NCI-H187 (cell line): ENCODE measurements at places on chromosomes 2 and 18.

GRCh38 chr2:38076710-38077430 lies 919 bp upstream of the CYP1B1 start:
- peak; percentile 9 for DNase-seq

DNA sequence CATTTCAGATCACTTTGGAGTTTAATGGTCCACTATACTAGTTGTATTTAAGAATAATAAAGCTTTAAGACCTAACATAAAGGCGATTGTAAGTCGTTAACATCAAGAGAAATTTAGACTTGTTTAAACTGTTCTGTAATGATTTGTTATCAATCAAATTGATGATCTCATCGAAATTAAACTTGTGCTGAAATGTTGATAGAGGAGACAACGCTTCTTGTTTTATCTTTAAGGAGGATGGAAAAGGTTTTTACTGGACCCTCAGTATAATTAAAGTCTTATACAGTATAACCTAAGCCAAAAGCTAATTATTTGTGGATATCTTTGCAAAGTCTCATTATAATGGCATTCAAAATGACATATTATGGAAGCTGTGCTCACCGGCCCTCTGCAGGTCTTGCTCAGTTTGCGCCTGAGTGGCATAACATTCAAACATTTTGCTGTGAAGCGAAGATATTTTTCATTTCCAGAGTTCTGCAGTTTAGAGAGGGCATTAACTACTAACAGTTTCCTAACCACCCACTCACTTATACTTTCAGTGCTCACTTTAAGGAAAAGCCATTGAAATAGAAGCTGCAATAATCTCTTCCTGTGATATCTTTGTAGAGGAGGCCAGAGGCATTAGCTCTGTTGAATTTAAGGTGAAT lies 1.4 kb upstream of the SERTAD2 start:
- DNase-seq: peak; percentile 16

DNA sequence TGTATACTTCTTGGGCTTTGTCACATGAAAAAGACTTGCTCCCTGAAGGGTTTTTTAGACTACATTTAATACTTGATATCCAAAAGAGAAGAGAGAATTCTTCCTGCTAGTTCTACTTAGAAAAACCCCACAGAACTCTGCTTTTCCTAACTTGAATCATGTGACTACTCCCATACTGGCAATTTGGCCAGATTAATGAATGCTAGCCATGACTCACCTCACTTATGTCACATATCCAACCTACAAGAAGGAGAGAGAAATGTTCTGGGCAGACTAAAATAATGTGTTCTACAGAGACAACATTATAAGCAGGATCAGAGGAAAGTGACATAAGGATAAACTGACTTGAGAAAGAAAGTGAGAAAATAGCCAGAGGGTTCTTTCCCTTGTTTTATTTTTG lies 249.3 kb upstream of the GULP1 start:
- DNase-seq: no peak

DNA sequence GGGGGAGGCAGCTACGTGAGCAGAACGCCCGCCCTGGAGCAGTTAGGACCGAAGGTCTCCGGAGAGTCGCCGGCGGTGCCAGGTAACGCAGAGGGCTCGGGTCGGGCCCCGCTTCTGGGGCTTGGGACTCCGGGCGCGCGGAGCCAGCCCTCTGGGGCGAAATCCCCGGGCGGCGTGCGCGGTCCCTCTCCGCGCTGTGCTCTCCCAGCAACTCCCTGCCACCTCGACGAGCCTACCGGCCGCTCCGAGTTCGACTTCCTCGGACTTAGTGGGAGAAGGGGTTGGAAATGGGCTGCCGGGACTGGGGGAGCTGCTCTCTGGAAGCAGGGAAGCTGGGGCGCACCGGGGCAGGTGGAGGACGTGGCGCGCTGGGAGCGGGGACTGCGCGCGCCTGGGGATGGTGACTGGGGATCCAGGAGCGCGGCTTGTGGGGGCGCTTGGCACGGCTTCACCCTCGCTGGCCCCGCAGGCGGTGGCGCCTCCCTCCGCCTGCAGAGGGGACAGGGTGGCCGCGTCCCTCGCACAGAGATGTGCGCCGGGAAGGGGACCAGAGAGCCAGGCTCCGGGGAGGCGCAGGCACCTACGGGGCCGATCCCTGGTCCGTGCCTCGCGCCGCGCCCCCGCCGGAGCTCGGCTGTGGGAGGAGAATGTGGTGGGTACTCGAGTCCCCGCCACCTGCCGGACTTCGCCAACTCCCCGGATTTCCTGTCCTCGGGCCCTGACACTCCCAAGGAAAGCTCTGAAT lies 688 bp downstream of the CDH20 start:
- DNase-seq: no peak

DNA sequence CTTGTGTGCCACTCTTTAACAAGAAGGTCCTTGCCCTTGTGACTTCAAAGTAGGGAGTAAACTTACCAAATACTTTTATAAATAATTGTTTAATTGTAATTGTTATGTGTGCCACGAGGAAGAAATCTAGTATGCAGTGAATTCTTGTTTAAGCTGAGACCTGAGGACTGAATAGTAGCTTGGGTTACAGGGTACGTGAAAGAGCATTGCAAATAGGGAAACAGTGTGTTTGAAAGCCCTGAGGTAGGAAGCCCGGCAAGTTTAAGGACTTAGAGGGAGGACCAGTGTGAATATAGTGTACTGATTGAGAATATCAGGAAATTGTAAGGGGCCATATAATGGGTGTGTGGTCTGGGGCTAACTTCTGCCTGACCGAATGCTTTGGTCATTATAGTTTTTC lies 26.2 kb downstream of the PHLPP1 start:
- DNase-seq: no peak

- DNase-seq: no peak
These were observed 1.4 kb upstream of the HSBP1L1 start for GRCh38 chr18:79962835-79963657.

DNA sequence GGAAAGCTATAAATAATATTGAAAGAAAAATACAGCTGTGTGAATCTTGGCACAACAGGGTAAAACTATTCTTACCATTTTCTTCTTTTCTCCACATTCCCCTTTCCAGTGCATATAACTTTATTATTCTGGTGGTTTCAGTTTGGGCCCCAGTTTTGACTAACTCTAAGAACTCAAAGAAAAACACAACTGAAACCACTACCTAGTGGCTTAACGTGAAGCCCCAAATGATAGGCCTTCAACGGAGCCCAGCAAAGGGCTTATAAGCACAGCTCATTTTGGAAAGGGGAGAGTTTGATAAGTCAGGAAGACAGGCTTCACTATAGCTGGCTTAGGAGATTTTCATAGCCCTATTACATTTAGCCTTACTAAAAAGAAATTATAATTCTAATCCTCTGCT lies 62.4 kb downstream of the PPP1R1C start:
- DNase-seq: no peak

DNA sequence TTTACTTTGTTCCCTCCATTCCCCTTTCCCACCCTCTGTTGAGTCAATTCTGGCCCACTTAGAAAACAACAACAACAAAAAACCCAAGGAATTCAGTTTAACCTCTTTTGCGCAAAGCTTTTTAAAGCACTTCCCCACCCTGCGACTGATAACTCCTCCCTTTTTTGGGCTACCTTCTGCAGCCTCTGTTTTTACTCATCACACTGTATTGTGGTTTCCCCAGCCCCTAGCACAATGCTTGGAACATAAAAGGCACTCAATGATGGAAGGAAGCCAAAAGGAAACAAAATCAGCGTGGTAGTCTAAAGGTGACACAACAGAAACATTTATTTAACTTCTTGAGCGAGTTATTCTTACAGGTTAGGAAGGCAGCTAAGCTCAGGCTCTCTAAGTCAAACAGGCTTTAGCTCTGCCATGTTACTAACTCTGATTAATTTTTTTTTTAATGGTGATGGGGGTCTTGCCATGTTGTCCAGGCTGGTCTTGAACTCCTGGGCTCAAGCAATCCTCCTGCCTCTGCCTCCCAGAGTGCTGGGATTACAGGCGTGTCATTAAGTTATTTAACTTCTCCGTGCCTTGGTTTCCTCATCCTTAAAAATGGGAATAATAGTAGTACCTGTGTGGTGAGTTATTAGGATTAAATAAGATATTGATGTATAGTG lies 1.3 kb downstream of the CEP68 start:
- DNase-seq: peak; percentile 22
